ENCODE measurements at places on chromosomes 2 and 18.

GRCh38 chr18:63292831-63293683, 26.5 kb downstream of the BCL2 start:
- no peak for DNase-seq

DNA sequence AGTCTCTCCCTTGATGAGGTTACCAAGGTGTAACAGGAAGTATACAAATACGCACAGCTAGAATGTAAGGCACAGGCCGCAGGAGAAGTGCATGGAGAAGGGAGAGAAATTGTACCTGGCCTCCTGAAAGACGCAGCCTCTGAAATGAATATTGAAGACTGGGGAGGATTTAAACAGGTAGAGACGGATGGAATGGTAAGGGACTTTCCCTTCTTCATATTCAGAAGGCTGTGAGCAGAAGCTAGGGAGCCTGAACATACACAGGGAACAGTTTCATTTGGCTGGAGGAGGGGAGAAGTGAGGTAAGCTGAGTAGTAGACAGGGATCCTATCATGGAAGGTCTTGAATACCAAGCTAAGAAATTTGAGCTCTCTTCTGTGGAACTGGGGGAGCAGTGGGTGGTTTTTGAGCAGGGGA, 112.7 kb downstream of the ANKRD44 start:
- DNase-seq, result no peak

DNA sequence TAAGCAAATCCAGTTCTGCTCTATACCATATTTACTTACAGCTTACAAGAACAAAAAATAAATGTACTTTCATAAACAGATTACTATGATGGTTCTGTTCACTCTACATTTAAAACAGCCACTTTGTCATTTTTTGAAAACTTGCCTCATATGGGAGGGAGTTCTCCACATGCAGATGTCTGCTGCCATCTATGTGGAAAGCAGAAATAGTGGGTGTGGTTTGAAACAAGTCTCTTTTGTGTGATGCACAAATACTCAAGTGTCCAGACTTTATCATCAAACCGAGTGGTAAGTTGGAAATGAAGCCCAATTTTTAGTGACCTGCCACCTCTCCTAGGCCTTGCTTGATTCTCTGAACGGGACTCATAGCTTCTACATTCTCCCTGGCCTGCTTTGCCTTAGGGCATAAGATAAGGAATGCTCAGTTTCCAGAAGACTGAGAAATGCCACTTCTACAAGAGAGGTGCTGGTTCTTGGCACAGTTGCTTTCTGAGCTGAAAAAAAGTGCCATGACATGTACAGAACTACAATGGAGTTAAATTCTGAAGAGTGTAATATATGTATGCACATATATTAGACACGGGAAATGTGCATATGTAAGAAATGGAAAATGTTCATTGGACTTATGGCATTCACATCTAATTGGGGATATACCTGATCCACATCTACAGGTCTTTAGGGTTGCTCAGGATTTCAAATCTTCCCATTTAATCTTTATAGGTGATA, 221.0 kb downstream of the SLC8A1 start:
- DNase-seq, result no peak

- no peak for DNase-seq
Measured at GRCh38 chr2:210452194-210452593, 24.4 kb downstream of the LANCL1 start.

GRCh38 chr2:64978514-64979268, 10.5 kb upstream of the SLC1A4 start:
- DNase-seq, result no peak

- DNase-seq, result no peak
Measured at GRCh38 chr2:229996320-229996719, 72.4 kb downstream of the SLC16A14 start.

- DNase-seq, result no peak
Measured at GRCh38 chr2:205585449-205586383, 96.6 kb upstream of the NRP2 start.

DNA sequence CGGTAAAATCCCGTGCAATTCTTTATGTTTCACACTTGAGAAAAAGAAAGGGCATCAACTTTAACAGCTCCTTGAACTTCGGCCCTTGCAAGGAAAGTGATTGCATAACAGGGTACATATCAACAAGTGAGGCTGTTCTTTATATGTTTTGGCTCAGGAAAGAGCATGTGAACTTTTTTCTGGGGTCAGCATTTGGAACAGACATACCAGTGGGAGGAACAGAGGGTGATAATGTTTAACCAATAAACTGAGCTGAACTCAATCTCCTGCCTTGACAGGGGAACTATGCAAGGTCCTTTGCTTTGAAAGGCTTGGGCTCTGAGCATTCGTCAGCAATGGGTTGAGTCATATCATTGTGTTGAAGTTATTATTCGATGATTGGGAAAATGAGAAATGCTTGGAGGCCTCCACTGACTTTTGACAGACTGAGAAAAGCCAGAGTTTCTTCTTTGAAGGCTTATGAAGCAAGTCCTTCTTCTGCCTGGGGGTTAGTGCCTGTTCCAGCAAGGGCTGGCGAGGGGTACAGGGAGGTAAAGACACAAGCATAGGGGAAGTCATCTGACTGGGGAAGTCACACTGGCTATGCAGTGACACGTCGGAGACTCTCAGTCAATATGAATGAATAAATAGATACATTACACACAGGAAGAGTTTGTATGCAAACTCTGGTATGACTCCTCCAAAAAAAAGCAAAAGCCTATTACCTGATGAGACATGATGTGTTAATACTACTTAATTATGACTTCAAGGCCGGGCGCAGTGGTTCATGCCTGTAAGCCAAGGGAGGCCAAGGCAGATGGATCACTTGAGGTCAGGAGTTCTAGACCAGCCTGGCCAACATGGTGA, 57.2 kb downstream of the CYB5A start:
- DNase-seq, result no peak

DNA sequence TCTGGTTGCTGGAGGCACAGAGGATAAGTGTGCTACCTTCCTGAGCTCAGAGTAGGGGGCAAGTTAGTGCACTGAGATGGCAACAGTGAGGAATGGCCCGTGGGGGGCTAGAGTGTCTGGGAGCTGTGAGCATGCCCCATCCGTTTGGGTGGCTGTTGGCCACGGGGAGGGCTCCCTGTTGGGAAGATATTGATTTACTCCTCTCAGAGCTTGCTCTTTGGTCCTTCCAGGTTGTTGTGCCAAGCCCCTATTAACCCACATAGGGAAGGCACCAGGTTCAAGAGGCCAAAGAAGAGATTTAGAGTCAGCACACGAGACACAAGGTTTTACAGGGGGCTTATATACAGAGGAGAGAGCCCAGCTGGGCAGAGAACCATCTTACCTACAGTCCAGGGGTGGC, 318.8 kb downstream of the TSN start:
- no peak for DNase-seq

- DNase-seq, result no peak
Measured at GRCh38 chr2:163563336-163563735, 172.5 kb downstream of the FIGN start.

Data from activated CD8-positive, alpha-beta memory T cell treated with anti-CD3 and anti-CD28 coated beads for 1 hour (primary cell).